ENCODE measurements at places on chromosomes 16 and 17. TPM values are rescaled to one million over a fixed set of nuclear protein-coding genes. Genes with fewer than 3 reads are reported as not detected.

SMPD3 gene
- not detected for total RNA-seq

C16orf87 gene
- 33.9 TPM for total RNA-seq

NUDT16L1 gene
- 63.5 TPM for total RNA-seq

DRG2 gene
- 31.2 TPM for total RNA-seq

AGRP gene
- not detected for total RNA-seq

KRTAP2-3 gene
- total RNA-seq, result not detected

CTRB2 gene
- not detected for total RNA-seq

DNA sequence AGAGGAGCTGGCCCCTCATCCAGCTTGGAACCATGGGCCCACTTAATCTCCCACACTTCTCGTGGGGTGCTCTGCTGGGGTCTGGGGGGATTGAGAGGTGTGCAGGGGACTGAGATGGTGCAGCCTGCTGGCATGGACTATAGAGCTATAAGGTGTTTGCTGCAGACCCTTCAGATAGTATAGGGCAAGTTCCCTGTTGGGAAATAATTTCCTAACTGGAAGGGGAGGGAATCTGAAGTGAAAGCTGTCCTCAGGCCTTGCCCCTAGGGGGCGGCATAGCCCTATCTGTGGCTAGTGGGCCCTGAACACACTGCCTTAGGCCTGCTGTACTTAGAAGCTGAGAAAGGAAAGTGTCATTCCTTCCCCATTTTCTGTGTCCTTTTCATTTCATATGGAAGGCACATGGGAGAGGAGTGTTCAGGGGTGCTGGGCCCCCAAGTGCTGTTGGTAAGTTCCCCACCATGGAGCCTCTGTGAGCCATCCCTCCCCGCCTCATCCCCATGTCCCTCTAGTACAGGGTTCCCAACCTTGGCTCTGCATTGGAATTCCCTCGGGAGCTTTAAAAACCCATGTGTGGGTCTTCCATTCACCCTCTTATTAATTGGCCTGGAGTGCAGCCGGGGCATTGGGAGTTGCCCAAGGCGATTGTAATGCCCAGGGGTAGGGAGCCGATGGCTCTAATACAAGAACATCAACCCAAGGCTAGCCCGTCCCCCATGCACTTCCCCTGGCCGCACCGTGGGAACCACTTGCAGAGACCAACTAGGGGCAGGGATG lies 19.7 kb downstream of the GOSR2 start:
- peak; percentile 79 for DNase-seq

DNA sequence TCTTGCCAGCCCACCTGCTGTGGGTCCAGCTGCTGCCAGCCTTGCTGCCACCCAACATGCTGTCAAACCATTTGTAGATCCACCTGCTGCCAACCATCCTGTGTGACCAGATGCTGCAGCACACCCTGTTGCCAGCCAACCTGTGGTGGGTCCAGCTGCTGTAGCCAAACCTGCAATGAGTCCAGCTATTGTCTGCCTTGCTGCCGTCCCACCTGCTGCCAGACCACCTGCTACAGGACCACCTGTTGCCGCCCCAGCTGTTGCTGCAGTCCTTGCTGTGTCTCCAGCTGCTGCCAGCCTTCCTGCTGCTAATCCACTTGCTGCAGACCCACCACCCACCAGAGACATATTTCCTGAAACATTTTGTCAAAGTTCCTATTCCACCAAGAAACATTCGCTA lies 641 bp downstream of the KRTAP9-1 start:
- no peak for DNase-seq

DNA sequence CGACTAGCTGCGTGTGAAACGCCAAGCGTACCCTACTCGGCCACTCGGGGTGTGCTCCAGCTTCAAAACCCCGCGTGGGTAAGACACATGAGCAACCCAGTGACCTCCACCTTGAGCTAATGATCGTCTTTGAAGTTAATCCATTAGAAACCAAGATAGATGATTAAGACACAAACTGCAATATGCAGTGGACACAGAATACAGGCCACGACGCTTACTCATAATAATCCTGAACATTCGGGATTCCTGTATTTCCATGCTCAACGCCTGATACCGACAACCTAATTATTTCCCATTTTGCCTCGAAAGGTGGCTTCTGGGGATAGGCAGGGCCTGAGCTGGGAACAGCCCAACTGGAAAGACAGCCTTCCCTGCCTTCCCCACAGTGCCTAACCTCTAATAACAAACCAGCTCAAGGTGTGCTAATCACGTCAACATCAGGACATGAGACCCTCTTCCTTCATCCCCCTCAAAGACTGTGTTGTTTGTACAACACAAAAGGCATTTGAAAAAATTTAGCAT lies 504 bp upstream of the COPRS start:
- peak; percentile 43 for DNase-seq

GRCh38 chr16:80346111-80346632 lies 194.6 kb upstream of the DYNLRB2 start:
- DNase-seq, result peak; percentile 47

- DNase-seq, result no peak
Measured at GRCh38 chr16:57473176-57473840, 10.8 kb downstream of the POLR2C start.

DNA sequence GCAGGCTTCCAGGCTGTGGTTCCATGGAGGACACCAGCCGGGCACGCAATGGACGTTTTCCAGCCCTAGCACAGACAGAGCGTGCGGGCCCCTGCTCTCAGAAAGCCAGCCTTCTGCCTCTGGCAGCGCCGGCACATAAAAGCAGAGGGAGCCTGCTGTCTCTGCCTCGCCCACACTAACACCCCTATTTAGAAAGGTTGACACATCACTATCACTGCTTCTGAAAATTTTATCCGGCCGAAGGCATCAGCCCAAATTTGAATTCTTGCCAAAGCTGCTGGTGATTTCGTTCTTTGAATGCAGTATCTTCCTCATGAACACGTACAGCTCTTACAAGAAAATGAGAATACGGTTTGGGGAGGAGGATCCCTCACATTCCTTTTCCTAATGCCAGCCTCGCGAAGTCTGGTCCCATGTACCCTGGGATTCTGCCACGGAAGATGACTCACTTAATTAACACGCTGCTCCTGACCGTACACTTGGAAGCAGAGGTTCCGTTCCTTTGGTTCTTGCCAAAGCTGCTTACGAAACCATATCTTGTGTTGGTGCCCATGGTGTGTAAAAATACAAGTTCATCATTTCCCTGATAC lies 1.3 kb upstream of the RAB11FIP3 start:
- peak; percentile 88 for DNase-seq

DNA sequence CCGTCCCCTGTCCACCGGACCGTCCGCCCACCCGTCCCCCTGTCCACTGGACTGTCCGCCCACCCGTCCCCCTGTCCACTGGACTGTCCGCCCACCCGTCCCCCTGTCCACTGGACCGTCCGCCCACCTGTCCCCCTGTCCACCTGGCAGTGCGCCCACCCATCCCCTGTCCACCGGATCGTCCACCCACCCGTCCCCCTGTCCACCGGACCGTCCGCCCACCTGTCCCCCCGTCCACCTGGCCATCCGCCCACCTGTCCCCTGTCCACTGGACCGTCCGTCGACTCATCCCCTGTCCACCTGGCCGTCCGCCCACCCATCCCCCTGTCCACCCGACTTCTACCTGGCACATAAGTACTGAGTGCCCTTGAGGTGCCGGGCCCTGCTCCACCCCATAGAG lies 76.6 kb downstream of the LMF1 start:
- no peak for DNase-seq

- no peak for DNase-seq
Measured at GRCh38 chr16:87761060-87761459, 4.7 kb downstream of the KLHDC4 start.

- peak; percentile 42 for DNase-seq
Measured at GRCh38 chr17:44187131-44187899, 543 bp downstream of the TMUB2 start.

- DNase-seq, result no peak
Measured at GRCh38 chr16:68473358-68474070, 25.2 kb upstream of the SMPD3 start.

DNA sequence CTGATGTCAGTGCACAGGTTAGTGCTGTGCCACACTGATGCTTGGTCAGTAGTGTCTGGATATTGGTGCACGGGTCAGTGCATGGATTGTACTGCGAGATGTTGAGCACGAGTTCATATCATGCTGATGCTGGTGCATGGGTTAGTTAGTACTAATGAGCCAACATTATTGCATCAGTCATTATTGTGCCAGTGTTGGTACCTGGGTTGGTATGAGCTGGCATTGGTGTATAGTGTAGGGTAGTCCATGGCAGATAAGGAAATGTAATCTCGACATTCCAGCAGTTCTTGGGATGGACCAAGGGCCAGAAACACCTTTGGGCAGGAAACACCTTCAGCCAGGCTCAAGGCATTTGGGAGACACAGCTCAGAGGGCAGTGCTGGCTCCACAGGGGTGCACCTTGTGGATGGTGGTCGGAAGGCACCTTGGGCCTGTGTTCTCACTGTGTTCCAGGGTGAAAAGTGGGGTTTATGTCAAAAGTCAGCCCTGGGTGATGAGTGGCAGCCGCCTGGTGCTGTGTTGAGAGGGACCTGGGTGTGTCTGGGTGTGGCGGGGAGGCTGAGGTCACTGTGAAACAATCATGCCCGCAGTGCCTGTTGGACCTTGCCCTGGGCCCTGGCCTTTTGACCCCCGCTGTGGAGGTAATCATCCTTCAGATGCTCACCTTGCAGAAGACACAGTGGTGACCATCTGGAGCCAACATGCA lies 100.7 kb upstream of the ZNF469 start:
- no peak for DNase-seq

DNA sequence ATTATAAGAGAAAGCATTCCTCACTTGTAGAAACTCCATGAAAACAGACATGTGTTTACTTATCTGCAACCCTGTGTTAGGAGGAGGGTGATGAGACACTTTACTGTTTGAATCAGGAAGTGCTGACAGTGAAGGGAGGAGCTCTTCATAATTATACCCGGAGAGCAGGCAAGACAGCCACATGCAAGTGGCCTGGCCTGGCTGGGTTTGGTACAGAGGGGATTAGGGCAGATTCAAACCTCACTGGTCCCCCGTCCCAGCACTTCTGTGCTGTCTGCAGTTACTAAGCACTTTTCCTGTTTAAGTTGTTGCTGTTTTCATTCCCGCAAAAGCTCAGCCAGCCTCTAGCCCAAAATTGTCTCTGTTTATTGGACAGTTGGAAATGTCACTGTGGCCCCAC lies 78.5 kb downstream of the WWOX start:
- DNase-seq, result no peak

GRCh38 chr16:84728853-84729424 lies 29.1 kb downstream of the USP10 start:
- DNase-seq, result no peak

- DNase-seq, result no peak
Measured at GRCh38 chr17:40608061-40608581, 39.5 kb downstream of the SMARCE1 start.

- no peak for DNase-seq
Measured at GRCh38 chr17:13931800-13932460, 137.4 kb upstream of the COX10 start.

GRCh38 chr17:76274112-76274956 lies 9.2 kb downstream of the UBALD2 start:
- DNase-seq, result no peak

DNA sequence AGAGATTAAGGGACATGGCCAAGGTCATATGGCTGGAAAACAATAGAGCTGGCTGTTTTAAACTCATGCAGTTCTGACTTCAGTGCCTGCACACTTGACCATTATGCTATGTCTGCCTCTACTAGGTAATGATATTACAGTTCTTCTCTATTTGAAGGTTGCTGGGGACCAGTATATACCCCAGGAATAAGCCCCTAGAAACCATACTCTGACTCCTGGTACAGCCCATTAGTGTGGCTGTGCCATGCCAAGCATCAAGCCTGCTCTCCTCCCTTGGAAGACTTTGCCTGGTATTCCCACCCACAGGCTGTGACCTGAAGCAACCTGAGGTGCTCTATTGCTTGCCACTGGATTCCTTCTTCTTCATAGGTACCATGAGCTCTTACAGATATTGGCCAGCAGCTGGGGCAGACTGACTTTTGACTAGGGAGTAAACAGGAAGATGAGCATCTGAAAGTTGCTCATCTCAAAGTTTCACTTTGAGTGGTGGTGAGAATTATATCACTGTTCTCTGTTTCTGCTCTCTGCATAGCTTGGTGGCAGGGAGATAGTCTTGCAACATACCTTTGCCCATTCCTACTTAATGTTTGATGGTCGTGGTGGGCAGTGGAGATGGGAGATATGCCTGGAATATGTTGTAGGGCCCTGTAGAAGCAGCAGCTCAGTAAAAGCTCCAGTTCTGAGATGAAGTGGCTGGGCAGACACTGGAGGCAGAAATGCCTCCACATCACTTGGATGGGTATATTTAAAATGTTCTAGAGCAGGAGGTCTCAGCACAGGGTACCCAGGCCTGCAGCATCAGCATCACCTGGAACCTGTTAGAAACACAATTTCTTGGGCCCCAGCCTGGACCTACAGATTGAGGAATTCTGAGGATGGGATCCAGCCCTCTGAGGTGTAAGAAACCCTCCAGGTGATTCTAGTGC lies 274.7 kb downstream of the HS3ST4 start:
- DNase-seq, result no peak

DNA sequence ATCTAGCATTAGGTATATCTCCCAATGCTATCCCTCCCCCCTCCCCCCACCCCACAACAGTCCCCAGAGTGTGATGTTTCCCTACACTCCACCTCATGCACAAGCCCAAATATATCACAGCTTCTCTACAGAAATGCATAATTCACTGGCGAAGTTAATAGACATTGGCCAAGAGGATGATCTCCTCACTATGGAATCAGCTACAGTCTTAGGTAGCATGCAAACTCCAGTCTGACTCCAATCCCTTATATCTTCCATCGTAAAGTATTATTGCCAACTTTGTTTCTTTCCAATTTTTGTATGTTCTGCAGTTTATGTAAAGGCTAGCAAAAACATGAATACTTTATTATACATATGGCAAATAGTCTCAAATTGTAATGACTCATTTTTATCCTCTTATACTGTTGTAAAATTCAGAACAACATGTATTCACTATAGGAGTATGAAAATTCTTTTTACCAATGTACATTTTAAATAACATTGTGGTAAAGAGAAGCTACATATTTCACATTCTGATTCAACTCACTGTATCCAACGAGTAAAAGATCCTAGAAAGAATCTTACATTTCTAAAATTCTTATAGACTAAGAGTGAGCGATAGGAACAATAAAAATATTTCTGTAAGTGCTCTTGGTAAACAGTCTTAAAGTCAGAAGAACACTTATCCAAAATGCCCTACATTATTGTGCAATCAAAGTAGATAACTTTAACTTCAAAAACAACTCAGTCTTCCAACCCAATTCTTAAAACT lies 871 bp downstream of the ABCA8 start:
- DNase-seq, result no peak

- no peak for DNase-seq
Measured at GRCh38 chr17:41437769-41438168, 3.0 kb downstream of the KRT38 start.

DNA sequence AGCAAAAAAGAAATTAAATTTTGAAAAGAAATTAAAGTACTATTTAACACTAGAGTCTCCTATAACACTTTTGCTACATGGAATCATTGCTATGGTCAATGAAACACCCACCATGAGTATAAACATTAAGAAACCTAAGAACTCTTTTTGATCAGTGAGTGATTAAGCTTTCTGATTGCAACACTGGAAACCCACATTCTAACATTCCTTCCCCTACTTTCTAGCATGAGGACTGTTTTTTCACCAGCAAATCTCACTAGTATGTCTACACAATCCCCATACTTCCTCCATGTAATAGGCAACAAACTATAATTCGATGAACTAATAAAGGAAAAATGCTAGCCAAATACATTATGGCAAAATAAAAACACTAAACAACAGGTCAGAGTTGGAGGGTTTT lies 54.7 kb downstream of the SKAP1 start:
- DNase-seq, result no peak

Data from SJSA1 (cell line).